RWPE2 (cell line): ENCODE measurements at places on chromosomes 12 and 14.

GRCh38 chr12:59004456-59004855, 84.2 kb upstream of the LRIG3 start:
- DNase-seq = no peak

GRCh38 chr12:109018296-109018695, 2.6 kb downstream of the SVOP start:
- no peak for DNase-seq

GRCh38 chr12:64737539-64737938, 21.7 kb downstream of the GNS start:
- DNase-seq = no peak

DNA sequence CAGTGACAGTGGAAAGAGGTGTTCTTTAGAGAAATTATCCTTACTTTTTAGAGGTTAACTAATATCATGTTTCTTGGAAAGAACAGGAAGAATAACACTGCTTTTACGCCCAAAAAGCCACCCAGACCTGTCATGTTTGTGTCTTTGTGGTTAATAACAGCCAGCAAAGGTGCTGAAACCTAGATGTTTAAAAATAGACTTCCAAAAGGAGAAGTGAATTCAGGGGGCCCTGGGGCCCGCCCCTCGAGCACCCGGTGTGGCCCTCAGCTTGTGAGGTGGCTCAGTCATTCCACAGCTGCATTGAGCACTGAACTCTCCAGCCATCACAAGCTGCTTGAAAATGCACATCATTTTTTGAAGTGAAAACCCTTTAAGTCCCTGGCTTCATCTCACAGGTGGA, 20.8 kb upstream of the AMN start:
- DNase-seq = no peak

DNA sequence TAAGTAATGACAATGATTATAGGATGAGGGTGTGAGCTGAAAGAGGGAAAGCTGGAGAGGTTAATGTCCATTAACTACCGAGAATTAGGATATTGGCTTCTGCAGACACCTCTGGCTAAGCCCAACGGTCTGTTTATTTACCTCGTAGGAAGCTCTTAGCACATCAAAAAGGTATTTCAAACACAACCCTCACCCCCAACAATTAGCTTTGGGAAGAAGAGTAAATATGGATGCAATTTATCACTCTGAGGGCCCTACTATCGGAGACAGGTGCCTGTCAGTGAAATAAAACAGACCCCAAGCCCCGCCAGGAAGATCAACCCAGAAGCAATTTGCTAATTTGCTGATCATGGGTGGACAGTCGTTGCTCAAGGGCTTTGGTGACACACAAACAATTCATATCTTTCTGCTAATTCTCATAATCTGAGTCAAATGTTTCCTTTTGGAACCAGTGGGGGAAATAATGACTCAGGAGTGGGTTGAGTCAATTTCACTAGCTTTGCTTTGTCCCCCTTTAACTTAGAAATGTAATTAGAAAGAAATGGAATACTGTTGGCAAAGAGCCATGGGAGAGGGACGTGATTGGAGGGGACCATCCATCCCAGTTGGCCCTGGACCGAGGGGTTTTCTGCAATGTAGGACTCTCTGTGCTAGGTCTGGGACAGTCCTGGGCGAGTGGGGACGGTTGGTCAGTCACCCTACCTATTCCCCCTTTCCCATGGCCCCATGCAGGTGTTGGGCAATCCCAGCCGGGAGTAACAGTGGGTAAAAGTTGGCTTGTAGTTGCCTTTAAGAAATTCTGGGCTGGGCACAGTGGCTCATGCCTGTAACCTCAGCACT, 99.1 kb upstream of the MED13L start:
- no peak for DNase-seq

DNA sequence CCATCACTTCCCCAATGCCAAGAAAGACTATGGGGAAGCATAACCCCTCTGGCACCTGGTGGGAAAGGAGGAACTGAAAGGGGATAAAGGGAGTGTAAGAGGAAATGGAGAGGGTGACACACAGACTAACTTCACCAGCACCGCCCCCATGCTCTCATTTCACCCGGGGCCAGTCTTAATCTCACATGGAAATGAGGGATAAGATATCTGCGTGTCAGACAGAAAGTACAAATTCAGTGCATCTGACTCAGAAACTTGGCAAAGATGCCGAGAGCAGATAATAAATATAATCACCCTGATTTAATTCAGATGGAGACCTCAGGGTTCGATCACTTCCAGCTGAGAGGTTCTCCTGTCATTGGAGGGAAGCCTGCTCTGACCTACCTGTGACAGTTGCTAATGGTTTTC, 191.6 kb downstream of the DUSP6 start:
- DNase-seq = peak; percentile 78

DNA sequence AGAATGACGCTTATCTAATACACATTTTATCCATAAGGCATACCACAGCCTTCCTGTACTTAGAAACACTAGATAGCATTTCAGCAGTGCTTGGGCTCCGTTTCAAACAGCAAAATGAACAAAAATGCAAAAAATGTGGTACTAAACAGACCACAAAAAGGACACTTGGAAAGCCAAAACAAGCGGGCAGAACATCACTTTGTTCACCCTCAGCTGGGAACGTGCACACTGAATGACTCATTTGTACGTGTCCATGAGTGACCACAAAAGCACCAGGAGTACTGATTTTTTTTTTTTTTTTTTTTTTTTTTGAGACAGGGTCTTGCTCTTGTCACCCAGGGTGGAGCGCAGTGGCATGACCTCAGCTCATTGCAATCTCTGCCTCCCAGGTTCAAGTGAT, 8.9 kb upstream of the FOXN3 start:
- peak; percentile 81 for DNase-seq

DNA sequence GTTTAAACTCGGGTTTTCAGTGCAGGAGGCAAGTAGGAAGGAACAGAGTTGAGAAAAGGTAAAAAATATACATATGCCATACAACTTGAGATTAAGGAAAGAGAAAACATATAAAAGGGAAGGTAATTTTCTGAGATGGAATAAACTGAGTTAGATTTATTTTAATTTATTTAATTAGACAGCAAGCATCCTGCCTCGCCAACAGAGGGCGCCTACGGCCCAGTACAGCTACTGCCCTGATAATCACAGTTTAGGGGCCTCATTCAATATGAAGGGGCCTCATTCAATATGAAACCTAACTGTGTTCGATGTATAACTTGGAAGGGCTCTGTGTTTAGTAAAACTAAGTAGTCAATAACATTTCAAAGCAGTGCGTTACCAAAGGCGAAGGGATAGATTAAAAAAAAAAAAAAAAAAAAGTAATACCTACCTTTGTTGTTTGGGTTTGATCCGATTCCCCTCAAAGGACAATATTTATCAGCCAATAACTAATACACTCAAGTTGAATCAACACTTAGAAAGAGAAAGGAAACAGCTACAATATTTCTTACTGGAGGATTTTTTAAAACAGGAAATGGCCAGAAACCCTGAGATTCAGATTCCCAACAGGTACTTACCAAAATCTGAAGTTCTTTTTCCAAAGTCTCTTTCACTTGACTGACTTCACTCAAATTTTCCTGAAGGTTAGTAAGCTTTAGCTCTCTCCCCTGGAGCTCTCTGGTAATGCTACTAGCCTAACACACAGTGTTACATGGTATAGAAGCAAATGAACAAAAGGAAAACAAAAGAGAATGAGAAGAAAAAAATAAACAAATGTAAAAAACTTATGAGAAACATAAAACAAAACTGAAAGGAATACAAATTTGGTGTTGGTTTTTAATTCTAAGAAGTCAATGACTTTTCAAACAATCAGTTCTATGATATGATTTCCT, 70.0 kb upstream of the VPS33A start:
- DNase-seq = no peak

DNA sequence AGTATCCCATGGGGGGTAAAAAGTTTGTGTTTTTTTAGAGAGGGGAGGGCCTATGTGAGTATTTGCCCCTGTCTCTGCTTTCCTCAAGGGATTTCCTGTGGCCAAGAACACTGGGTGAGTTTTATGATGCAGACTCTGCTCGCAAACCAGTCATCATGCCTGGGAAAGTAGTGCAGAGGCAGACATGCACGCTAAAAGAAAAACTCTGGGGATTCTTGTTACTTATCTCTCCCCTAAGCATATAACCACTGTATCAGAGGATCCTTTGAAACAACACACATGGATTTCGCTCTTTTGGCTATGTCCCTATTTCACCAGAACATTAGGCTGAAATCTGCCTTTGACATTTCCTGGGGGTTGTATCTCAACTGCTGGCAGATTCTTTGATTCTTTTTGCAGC, 1845.8 kb upstream of the SEL1L start:
- no peak for DNase-seq

DNA sequence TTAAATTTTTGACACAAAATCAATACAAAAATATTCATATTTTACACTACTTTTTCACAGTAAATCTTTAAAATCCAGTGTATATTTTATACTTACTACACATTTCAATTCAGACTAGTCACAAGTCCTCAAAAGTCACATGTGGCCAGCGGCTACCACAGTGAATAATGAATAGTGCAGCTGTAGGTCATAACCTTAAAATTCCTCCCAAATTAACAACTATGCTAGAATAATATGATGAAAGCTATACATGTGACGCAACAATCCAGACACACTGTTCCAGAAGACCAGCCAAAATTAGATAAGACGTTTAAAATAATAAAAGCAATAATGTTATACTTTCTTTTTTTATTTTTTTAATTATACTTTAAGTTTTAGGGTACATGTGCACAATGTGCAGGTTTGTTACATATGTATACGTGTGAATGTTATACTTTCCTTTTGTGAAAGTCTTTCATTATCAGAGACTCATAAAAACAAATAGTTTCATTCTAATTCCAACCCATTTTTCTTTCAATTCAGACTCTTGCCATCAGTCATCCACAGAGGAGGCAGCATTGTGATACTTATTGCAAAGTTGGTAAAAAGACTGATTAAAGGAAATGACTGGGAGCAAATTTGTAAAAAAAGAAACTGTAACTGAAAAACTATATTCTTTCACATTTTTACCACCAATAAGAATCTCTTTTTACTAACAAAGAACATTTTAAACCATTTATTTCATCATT, 67.0 kb downstream of the C2CD5 start:
- DNase-seq = no peak

DNA sequence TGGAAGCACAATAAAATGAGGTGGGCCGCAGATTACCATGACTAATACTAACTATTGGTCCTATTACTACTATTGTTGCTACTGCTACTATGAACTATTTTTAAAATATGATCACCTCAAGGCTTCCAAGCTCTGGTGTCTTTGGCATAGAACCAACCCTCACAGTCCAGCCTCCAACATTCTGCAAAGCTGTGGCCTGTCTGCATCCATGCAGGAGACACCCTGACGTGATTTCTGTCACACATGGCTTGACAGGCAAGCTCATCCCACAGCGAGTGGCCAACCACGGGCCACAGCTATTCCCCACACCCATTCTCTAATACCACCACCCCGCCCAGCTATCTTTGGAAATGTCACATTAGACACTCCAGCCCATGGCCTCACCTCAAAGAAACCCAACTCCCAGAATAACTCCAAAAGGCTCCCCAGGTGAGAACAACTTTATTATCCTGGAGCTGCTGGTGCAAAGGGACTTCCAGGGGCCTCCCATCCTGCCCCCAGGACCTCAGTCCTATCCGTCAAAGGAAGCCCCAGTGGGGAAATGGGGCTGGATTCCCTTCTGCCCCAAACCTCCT, 14.4 kb downstream of the ISCU start:
- DNase-seq = no peak

DNA sequence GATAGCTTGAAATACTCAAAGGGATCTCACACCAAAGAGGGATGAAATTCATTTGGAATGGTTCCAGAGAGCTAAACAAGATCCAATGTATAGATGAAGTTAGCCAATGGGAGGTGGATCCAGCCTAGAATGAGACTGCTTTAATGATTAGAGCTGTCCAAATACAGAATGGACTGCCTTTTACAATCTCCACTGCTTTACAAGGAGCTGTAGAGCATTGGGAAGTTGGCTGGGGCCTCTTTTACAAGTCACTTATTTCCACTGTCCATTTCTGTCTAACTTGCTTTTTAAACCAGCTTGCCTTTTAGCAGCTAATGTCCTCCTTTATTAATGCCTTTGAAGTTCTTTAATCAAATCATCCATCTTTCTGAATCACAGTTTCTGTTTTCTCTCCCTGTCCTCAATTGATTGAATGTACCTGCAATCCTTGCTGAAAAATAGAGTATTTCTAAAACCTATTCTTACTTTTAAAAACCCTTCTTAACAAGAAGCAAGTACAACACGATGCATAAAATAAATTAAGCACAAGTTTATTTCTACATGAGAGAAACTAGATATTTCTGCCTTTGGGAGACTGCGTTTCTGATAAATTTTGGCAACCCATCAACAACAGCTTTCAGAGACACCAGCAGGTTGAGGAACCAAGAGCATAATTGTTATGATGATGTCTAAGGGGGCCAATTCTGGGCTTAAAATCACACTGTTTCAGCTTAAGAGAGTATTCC, 3.4 kb upstream of the ATP2A2 start:
- DNase-seq = no peak

GRCh38 chr14:75630695-75631452, 29.8 kb downstream of the ERG28 start:
- no peak for DNase-seq

GRCh38 chr12:83389237-83389996, 702.7 kb downstream of the TMTC2 start:
- no peak for DNase-seq

DNA sequence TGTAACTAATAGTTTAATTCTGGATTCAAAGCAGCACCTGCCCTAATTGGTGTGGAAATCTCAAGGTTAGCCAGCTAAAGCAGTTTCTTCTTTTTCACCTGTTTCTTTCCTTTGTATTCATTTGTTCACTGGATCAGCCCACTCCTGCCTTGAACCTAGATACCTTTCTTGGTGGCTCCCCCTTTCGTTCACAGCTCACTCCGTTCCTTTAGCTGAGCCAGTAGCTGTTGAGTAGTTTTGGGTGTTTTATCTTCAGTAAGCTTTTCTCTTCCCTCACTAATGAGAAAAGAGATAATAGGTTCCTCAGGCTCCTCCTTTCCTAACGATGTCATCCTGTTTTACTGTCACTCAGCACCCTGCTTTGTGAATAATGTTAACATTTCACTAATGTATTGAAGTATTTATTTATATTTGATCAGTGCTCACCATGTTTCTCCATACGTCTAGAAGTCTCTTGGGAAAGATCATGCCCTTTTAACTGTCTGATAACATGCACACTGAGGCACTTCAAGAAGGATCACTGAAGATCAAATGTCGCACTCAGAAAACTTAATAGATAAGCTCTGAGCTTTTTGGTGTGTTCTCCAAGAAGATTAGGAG, 121.1 kb downstream of the TGFB3 start:
- no peak for DNase-seq

GRCh38 chr14:93982230-93983007, 6.0 kb upstream of the ASB2 start:
- no peak for DNase-seq

GRCh38 chr12:16246264-16246663, 31.2 kb downstream of the SLC15A5 start:
- no peak for DNase-seq

- no peak for DNase-seq
These were observed 1.8 kb downstream of the CCDC85C start for GRCh38 chr14:99602054-99602787.
